Psoas muscle (tissue), 8 donors: ENCODE measurements at places on chromosomes 4 and X. TPM values are rescaled to one million over a fixed set of nuclear protein-coding genes. Genes with fewer than 3 reads are reported as not detected.

The UCHL1 gene
- total RNA-seq: 22.0 TPM

The GAB1 gene
- total RNA-seq: 20.3 TPM

The AADAT gene
- total RNA-seq: 1.5 TPM

The DOCK11 gene
- total RNA-seq: 1.8 TPM

The ZNF674 gene
- total RNA-seq: 3.2 TPM

The USP51 gene
- 0.50 TPM for total RNA-seq

The VCX gene
- not detected for total RNA-seq

The AR gene
- 7.3 TPM for total RNA-seq

The HPRT1 gene
- total RNA-seq: 30.0 TPM

The EMCN gene
- 25.0 TPM for total RNA-seq

The CLCN4 gene
- 48.7 TPM for total RNA-seq
